Vagina (tissue), 2 donors: ENCODE measurements at places on chromosomes 4 and X.
A peak's percentile ranks its signal among the peaks of the same experiment; 100 is the strongest.

GRCh38 chr4:172698256-172698655, 470.4 kb upstream of the GALNT7 start:
- no peak for DNase-seq

GRCh38 chrX:24146283-24146949, 3.1 kb upstream of the ZFX start:
- DNase-seq = no peak

- no peak for DNase-seq
Observed at GRCh38 chr4:152264106-152264505, 271.8 kb downstream of the FBXW7 start.

DNA sequence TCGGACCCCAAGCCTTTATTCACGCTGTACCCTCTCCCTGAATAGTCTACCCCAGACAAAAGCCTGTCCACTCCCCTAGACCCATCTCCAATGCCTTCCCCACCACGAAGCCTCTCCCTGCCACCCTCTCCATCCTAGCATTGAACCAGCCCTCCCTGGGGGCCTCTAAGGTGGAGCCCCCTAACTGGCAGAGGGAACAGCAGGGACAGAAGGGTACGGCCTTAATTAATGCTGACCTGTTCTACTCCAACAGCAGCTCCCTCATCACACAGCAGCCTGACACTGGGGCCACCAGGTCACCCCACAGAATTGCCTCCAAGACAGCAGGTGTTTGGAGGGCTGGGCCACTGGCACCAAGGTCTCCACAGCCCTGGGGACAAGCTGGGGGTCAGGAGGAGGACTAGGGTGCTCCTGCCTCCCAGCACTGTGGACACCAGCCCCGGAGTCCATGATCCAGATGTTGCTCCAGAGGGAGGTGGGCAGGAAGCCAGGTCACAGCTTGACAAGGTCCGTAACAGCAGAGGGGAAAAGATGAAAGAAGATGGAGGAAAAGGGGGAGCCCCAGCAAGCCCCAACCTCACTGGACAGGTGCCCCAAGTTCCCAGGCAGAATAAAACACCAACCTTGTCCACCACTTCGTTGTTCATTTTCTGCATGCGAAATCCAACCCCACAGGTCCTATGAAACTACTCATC, 3.7 kb downstream of the CRMP1 start:
- no peak for DNase-seq

DNA sequence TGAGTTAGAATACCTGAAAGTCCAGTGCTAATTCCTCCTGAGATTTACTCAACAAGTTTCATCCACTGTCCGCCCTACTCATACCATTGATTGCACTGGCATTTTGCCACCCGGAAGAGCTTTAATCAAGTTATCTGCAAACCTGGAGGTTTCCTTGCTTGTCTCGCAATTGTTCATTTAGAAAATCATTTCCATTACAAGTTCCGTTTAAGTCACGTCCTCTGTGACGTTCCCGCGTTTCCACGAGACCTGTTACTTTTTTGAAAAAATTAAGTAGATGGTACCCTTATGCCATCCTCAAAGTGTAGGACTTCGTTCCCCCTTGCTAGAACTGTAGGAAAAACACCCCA, 761 bp upstream of the FRYL start:
- no peak for DNase-seq

DNA sequence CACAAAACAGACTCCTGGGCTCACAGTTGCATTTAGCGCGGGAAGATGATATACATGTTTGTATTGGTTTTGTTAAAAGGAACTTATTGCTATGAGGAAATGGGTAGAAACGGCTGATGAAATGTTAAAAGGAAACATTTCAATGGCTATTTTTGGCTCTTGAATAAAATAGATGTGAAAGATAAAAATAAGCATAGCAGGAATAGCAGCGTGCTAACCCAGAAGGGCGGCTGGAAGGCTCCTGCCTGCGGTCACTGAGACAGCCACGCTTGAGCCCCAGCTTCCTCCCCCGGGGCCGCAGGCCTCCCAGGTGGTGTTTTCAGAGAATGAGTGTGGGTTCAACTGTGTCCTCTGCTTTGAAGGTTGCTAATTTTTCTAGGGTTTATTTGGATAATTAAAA, 35.0 kb upstream of the CLCN4 start:
- DNase-seq = no peak

DNA sequence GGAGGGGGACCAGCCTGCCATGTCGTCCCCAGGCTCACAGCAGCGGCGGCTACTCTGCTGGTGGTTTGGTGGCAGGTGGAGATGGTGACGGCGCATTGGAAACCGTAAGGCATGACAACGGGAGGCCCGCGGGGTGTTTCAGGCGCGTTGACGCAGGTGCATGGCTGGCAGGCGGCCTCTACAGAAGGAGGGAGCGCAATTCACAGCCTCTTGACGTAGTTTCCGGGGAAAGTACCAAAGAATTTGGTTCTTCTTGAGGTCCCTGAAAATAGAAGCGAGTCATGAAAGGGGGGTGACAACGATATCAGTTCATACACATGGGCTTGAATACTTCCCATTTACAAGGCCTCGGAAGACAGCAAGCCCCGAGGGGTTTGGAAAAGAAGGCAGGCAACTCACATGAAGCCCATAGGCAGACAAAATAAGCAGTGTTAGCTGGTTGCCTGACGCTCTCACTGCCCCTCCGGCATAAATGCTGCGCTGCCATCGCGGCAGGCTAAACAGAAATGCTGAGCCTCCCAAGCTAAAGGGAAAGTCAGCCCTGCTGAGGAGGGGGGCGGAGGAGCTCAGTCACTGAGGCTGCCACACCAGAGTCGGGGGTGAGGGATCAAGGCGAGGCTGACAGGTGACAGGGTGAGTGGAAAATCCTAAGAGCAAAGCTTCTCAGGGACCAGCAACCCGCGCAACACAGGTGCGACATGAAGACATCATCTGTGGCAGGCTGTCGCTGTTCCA, 52.3 kb upstream of the PDLIM3 start:
- no peak for DNase-seq

DNA sequence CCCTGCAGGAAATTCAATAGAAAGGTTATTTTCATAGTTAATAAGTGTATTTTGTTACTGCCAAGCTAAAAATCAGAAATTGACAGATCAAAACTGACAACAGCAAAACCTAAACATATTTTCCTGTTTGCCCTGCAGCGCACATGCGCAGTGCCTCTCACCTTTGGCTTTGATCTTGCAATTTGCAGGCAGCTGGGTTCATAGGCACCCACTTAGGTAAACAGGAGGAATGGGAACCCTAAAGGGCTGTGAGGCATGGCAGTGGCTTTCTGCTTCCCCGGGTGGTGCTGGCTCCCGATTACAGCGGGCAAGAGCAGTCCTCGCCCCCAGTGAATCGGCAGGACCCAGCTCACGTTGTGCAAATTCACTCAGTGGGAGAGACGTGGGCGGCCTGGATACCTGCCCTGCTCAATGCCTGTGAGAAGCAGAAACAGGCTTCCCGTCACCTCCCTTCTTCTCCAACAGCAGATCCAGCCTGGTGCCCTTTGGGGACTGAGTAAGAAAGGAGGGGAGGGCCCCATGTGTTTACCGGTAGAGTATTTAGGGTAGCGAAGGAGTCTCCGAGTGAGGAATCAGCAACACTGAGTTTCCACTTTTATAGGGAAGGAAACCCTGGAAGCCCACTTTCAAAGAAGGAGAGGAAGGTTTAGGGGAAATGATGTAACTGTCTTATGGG, 25.7 kb downstream of the CCKAR start:
- peak; percentile 70 for DNase-seq

- DNase-seq = no peak
Observed at GRCh38 chr4:145351162-145351561, 130.5 kb upstream of the SMAD1 start.

DNA sequence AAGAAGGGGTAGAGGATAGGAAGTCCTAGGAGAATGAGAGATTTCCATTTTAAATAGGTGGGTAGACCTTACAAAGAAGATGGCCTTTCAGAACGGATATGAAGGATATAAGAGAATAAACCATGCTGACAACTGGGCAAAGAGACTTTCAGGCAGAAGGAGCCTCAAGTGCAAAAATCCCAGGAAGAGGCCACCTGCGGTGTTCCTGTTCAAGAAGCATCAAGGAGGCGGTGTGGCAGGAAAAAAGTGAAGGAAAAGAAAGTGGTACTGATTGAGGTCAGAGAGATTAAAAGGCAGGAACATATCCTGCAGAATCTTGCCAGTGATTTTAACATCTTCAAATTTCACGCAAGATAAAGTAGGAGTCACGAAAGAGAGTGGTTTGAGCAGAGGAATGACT, 172.0 kb downstream of the FSTL5 start:
- DNase-seq = no peak

GRCh38 chr4:2824329-2824835, 19.3 kb upstream of the ADD1 start:
- no peak for DNase-seq
